ENCODE measurements at places on chromosomes 13 and 19.

DNA sequence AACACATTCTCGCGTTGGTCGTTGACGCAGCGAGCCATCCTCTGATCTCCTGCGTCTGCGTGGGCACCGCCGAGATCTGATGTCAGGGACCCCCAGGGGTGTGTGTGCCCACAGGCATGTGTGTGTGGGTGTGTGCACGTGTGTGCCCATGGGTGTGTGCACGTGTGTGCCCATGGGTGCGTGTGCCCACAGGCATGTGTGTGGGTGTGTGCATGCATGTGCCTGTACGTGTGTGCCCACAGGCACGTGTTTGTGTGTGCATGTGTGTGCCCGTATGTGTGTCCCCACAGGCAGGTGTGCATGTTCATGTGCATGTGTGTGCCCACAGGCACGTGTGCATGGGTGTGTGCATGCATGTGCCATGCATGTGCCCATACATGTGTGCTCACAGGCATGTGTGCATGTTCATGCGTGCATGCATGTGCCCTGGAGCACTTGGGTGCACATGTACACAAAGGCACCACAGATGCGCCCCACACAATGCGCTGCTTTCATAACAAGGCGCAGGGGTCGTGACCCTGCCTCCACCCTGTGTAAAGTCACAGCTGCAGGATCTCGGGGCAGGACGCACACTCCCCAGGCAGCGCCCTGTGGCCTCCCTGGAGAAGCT is 77.5 kb downstream of the RASA3 start:
- no peak for DNase-seq

DNA sequence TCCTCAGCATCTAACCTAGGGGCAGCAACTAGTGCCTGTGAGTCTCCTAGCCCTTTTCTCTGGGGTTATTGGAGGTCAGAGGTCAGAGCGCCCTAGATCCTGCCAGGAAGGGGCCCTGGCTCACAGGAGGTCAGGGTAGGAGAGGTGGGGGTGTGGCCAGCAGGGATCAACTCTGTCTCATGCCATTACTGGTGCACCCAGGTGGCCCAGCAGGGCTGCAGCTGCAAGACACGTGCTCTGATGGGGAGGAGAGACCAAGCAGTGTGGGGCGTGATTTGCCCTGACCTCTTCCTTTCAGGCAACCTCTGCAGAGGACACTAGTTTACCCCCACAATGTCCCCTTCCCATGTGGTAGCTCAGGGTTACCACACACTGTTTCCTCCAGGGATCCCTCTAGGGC is 73.3 kb upstream of the ZNF30 start:
- no peak for DNase-seq

GRCh38 chr13:85910962-85911361 is 111.7 kb upstream of the SLITRK6 start:
- DNase-seq: no peak

- no peak for DNase-seq
Observed at GRCh38 chr13:114049626-114050101, 75.8 kb upstream of the C13orf46 start.

DNA sequence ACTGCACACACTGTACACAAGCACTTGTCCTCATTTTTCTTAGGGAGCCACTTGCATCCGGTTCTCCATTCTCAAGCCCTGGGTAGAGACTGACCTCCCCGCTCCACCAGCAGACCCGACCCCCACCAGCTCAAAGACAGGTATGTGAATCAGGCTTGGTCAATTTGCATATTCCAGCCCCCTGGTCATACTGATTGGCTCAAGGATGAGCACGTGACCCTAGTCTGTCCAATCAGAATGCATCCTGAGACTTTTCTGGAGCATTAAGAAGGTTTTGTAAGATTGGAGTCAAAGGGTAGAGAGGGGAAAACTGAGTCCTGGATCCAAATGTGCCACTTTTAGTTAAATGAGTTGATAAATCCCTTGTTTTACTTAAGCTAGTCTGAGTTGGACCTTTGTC is 34.1 kb downstream of the NOTCH3 start:
- no peak for DNase-seq

DNA sequence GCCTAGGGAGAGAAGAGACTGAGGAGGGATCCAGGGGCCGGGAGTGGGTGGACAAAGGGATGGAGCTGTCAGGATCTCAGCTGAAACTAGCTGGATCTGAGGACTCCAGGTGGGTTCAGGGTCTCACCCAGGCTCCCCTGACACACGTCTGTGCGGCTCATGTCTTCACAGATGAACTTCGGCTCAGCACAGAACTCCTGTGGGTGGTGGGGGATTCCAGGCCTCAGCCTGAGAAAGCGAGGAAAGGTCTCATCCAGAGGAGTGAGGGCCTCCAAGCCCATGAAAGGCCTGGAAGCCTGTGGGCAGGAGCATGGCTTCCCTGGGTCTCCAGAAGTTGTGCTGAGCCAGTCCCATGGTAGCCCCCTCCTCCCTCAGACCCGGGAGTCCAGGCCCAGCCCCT is 1.4 kb downstream of the CAPN12 start:
- DNase-seq: no peak

DNA sequence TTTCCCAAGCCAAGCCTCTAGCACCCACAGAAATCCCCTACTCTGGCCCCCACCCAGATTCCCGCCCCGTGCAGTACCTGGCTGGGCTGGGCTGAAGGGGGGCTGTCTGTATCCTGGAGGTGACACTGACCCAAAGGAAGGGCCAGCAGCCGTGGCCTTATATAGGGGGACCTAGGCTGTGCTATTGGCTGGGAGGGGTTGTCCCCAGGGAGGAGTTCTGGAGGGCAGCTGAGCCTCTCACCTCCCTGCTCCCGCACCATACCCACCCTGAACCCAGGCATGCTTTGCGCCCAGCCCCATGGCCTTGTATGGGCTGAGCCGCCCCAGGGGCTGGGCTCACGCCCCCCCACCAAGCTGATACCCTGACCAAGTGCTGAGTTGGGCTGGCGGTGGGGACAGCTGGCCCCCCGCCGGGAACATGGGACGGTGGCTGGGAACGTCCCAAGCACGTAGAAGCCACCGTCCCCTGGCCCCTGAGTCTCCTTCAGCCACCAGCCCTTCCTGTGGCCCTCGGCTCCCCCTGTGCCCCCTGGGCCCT is at the start of gene CKM:
Gene CKM, minus strand, starts transcription at position 132 of the 538 bp plus-strand sequence. CDS start 3,162 bp downstream, outside the sequence.
- no peak for DNase-seq

- DNase-seq: no peak
Observed at GRCh38 chr13:106595625-106596024, 27.7 kb upstream of the ARGLU1 start.

DNA sequence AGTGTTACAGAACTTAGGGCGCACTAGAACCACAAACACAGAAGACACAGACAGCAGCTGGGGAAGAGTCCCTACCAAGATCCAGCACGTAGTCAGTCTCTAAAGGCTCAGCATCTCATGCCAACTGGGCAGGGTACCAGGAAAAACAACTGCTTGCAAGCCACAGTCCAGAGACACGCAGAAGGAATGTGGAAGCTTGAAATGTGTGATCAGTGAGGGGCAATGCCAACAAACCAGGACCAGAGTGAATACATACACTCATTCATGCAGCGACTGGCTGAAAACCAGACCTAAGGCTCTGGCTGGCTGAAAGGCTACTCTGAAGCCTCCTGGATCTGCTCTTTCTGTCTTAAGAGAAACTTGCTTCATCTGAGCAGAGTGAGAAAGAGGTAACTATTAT is 1484.8 kb downstream of the EFNB2 start:
- DNase-seq: no peak

- DNase-seq: no peak
Observed at GRCh38 chr13:76286178-76286577, 600.0 kb downstream of the KCTD12 start.

GRCh38 chr19:10976131-10976892 is 15.5 kb downstream of the SMARCA4 start:
- DNase-seq: no peak

- DNase-seq: no peak
Observed at GRCh38 chr19:49570997-49571676, 9.2 kb downstream of the NOSIP start.

- no peak for DNase-seq
Observed at GRCh38 chr19:338421-338820, 6.2 kb downstream of the MIER2 start.

DNA sequence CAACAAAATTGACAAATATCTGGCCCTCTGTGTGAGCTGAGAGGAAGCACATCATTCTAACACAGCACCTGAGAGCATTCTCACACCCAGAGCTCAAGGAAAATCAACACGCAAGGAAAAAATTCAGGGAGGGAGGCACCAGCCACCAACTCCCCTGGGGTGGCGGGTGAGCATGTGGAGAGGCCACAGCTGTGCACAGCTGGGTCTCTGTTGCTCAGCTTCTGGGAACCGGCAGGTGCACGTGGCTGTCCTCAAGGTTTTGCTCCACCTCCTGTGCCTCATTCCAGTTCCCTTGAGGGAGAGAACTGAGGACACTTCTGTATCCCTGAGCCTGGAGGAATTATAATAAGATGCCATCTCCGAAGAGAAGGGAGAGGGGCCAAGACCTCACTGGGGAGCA is 134.0 kb downstream of the USP12 start:
- DNase-seq: no peak

GRCh38 chr19:38213911-38214625 is 10.0 kb downstream of the DPF1 start:
- DNase-seq: no peak

DNA sequence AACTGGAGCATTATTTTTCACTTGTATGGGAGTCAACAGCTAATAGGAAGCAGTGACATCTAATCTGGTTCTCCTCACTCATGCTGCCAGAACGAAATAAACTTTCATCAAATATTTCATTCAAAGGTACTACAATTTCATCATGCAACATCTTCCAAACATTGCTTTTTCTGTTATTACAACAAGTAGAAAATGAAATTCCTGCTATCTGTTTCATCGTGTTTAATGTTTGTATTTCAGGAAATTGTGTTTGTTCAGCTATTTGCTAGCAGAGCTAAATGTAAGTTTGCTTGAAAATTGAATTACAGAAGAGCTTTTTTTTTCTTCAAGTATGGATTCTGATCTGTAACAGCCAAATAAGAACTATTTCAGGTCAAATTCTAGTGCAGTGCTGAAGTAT is 90.1 kb downstream of the SLITRK6 start:
- no peak for DNase-seq

- no peak for DNase-seq
Observed at GRCh38 chr19:55273978-55274707, 5.8 kb downstream of the HSPBP1 start.

DNA sequence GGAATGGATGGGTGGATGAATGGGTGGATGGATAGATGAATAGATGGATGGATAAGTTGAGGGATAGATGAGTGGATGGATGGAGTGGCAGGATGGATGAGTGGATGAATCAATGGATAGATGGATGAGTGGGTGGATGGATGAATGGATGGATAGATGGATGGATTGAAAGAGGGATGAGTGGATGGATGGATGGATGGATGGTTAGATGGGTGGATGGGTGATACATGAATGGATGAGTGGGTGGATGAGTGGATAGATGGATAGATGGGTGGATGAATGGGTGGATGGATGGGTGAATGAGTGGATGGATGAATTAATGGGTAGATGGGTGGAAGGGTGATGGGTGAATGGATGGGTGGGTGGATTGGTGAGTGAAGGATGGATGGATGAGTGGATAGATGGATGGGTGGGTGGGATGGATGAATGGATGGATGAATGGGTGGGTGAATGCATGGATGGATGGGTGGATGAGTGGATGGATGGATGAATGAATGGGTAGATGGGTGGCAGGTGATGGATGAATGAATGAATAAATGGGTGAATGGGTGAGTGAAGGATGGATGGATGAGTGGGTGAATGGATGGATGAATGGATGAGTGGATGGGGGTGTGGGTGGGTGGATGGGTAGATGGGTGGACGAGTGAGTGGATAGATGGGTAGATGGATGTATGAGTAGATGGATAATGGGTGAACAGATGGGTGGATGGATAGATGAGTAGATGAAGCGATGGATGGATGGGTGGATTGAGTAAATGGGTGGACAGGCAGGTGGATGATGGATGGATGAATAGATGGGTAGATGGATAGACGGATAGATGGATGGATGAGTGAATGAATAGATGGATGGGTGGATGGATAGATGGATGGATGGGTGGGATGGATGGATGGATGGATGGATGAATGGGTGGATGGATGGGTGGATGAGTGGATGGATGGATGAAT is 17.7 kb downstream of the GNA15 start:
- DNase-seq: no peak

GRCh38 chr13:38635030-38635429 is 51.8 kb upstream of the FREM2 start:
- no peak for DNase-seq

GRCh38 chr13:111021270-111021669 is 93.8 kb upstream of the ARHGEF7 start:
- DNase-seq: no peak

GRCh38 chr19:38155453-38155852 is 68.6 kb downstream of the DPF1 start:
- no peak for DNase-seq

- no peak for DNase-seq
Observed at GRCh38 chr13:108377646-108378206, 108.2 kb downstream of the TNFSF13B start.

- peak; percentile 33 for DNase-seq
Observed at GRCh38 chr19:3844596-3844995, 24.2 kb downstream of the ZFR2 start.

- DNase-seq: no peak
Observed at GRCh38 chr19:5588906-5589676, 21.3 kb upstream of the TINCR start.

DNA sequence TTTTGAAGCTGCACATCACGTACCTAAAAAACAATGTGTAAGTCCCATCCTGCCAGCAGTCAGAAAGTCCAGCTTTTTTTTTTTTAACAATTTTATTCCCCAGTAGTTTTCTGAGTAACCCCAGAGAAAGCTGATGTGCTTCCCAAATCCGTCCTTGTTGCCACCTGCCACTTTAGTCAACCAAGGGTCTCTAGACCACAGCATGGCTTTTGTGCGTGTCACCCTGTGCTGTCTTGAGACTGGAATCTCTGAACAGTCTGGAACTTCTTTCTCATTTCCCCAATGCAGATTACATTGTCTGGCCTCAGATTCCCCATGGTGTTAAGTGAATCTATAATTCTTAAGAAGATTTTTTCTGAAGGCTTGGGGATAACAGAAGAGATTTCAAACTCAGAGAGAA is 289.2 kb upstream of the KLF12 start:
- no peak for DNase-seq

DNA sequence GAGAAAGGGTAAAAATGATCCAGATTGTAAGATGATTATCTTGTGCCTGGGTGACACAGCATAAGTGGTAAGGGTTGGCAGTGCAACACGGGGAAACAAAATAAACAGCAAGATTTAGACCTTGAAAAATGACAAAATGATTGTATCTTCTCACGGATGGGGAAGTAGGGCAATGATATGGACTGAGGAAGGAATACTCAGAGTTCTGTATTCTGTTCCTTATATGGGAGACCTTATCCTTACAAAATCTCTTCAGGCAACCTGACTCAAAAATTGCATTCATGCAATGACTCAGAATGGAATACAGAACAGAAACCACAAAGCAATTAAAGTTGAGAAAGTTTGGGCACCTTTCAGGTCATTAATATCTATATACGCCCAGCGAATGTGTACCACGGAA is 149.0 kb downstream of the HS6ST3 start:
- DNase-seq: no peak

Data from COLO829 (cell line).